GM10248 (cell line): ENCODE measurements at places on chromosomes 7 and 10.

- DNase-seq, result no peak
These were observed 13.2 kb downstream of the ALKBH4 start for GRCh38 chr7:102451371-102452054.

- DNase-seq, result no peak
These were observed 1.2 kb downstream of the YWHAG start for GRCh38 chr7:76357475-76358010.

- no peak for DNase-seq
These were observed 470.1 kb upstream of the TEX47 start for GRCh38 chr7:89265631-89266030.

GRCh38 chr7:158512042-158512441 lies 75.6 kb downstream of the PTPRN2 start:
- no peak for DNase-seq

DNA sequence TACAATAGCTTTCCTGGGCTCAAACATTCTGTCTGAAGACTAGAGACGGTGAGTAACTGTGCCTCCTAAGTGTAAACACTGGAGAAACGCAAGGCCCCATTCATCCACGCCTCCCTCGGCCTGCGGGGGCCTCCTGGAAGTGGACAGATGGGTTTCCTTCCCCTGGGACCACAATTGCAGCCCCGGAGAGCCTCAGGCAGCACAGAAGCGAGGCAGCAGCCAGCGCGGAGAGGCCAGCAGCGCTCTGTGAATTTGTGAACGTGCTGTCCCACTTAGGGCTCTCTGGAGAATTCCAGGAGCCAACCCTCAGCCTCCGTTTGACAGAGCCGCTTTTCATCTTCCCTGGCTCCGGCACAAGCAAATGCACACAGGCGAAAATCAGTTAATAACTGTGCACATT lies 23.2 kb upstream of the CALN1 start:
- no peak for DNase-seq

DNA sequence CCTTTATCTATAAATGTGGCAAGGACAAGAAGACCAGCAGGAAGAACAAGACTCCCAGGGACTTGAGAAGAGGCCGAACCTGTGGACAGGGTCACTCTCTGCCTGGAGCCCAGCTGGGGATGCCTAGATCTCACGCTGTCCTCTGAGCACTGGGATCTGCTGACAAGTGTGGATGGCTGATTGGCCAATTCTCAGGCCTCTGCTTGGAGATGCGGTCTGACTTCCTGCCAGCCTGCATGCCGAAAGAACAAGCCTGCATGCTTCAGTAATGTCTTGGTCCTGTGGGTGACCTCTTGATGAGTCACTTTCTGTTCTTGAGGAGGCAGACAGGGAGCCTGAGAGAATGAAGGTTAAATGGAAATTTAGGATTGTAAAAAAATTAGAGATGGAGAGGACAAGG lies 84.7 kb downstream of the TMEM178B start:
- no peak for DNase-seq

GRCh38 chr7:66238773-66239466 lies 33.8 kb downstream of the TPST1 start:
- DNase-seq, result no peak

DNA sequence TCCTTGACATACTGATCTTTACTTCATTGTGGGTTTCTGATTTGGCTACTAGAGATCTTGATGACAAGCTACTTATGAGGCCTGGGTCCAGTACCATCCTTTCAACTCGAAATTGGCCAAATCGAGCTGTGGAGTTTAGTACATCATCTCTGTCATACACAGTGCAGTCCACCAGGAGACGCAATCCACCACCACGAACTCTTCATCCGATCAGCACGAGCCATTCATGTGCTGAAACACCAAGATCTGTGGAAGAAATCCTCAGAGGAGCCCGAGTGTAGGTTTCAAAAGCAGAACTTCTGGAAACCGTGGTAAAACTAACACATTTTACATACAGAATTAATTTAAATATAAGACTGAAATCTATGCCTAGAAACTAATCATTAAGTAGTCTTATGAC lies 14.2 kb downstream of the DNAJC9 start:
- no peak for DNase-seq

- no peak for DNase-seq
These were observed 57.5 kb downstream of the COL17A1 start for GRCh38 chr10:104028146-104028545.

GRCh38 chr10:49001402-49001801 lies 61.8 kb upstream of the LRRC18 start:
- no peak for DNase-seq

- no peak for DNase-seq
These were observed 88.2 kb downstream of the CHRM2 start for GRCh38 chr7:136956671-136957070.

- no peak for DNase-seq
These were observed 112.3 kb downstream of the PLXNA4 start for GRCh38 chr7:132463922-132464321.

- no peak for DNase-seq
These were observed 254.6 kb downstream of the OTUD1 start for GRCh38 chr10:23693501-23693901.

GRCh38 chr10:34864149-34865067 lies 49.3 kb upstream of the PARD3 start:
- DNase-seq, result no peak

GRCh38 chr10:121240011-121240410 lies 358.2 kb downstream of the FGFR2 start:
- DNase-seq, result no peak

DNA sequence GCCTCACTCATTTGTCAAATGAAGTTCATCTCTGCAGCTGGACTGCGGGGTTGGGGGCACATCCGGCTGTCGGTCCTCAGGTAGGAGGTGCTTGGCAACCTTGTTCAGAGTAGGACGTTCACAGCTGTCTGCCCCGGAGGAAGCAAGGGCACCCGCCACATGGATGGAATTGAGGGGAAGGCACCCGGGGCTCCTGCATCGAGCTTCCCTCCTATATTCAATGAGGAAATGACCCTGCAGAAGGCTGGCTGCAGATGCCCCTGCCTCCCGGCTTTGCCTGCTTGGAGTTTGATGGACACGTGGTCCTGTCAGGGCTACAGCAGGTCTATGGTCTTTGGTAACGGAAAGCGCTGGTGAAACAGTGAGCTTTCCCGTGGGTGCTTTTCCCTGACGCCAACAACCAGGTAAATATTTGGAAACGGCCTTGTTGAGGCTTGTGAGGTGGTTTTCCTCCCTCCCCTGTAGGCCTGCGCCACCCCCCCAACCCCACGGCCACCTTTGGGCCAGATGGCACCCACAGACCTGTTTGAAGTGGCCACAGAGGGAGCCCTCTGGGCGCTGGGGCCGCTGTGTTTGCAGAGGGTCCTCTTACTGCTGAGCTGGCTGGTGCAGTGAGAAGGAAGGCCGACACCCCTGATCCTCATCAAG lies 32.9 kb downstream of the HTRA1 start:
- no peak for DNase-seq

DNA sequence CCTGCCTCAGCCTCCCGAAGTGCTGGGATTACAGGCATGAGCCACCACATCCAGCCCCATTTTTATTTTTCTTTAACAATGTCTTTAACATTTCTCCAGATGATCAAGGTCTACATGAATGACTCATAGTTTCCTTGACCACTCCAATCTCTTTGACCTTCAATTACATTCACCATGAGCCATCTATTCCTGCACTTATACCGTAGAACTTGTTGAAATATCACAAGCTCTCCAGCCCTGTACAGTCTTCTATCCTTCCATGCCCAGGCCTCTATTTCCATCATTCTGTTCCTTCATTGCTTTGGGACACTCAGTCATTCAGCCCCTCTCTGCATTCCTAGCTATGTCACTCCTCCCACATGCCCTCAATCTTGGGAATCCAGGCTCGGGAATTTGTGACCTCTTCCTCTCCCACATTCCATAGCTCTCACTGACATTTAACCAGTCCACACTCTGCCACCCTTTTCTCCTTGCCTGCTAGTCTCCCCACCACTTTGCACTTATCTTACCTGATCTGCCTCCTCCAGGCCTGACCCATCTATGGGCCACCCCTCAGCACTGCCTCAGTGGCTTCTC lies 151.8 kb upstream of the STK17A start:
- DNase-seq, result no peak

GRCh38 chr7:44486693-44487092 lies 3.8 kb downstream of the NUDCD3 start:
- DNase-seq, result no peak

DNA sequence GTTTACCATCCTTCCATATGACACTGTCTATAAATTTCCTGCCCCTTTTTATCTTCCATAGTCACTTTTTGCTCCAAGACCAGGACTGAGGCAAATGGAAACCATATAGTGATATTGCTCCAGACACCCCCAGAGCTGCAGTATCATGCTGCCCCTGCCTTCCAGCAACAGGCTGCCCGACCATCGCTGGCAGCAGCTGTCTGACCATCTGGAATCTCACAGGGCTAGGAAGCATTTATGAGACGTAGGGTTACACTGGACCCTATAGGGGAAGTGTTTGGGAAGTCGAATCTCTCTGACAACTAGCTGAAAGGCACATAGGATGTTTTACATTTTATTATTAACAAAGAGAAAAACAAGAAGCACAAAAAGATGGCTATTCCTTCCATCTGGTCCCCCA lies 19.4 kb downstream of the ENO4 start:
- DNase-seq, result no peak

GRCh38 chr7:2833083-2833910 lies 10.8 kb downstream of the GNA12 start:
- no peak for DNase-seq

- DNase-seq, result no peak
These were observed 42.7 kb downstream of the CFAP46 start for GRCh38 chr10:132899751-132900065.

GRCh38 chr7:158976468-158976848 lies 120.1 kb downstream of the DYNC2I1 start:
- no peak for DNase-seq

GRCh38 chr10:114631666-114632417 lies 26.2 kb downstream of the ABLIM1 start:
- peak; percentile 47 for DNase-seq

DNA sequence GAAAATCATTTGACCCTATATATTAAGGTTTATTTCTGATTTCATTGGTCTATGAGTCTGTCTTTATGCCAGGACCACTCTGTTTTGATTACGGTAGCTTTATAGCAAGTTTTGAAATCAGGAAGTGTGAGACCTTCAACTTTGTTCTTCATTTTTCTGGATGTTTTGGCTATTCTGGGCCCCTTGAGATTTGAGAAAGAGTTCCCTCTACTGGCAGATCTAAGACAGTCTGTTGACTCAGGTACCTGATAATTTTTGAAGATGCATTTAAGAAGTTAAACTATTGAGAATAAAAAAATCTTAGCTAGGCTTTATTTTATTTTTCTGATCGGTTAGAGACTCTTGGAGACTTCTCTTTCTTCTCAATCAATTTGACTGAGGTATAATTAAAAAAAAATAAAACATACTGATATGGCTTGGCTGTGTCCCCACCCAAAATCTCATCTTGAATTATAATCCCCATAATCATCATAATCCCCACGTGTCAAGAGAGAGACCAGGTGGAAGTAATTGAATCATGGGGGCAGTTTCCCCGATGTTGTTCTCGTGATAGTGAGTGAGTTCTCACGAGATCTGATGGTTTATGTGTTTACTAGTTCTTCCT lies 209.2 kb downstream of the SNX10 start:
- DNase-seq, result peak; percentile 59

DNA sequence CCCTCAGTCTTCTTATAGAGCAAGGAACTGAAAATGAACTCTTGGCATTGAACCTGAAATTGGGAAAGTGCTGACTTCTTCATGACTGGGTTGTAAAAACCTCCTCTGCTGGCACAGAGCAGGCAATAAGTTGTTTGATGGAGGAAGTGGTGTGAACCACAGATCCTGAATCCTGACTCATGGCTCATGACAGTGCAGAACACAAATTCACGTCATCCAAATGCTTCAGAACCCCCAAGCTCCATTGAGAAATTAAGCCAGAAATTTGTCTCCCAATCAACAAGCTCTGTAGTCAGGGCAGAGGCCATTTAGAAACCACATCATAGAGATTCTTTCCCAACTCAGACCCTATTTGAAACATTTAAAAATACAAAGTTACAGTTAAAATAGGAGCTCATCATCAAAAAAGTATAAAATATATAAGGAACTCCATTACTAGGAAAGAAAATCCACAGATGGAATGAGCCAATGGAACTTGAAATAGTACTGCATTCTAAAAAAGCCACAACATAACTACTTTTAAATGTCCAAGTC lies 10.3 kb upstream of the STK17A start:
- DNase-seq, result no peak

DNA sequence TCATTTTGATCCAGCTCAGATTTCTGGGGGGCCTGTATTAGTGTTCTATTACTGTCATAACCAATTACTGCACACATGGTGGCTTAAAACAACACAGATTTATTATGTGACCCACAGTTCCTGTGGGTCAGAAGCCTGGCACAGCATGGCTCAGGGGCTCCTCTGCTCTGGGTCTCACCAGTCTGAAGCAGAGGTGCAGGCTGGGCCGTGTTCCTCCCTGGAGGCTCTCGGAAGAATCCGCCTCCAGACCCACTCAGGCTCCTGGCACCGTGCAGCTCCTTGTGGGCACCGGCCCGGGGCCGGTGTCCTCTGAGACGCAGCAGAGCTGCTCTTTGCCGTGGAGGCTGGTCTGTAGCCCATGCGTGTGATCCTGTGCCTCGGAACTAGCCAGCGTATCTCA lies 61.5 kb downstream of the RAMP3 start:
- no peak for DNase-seq

DNA sequence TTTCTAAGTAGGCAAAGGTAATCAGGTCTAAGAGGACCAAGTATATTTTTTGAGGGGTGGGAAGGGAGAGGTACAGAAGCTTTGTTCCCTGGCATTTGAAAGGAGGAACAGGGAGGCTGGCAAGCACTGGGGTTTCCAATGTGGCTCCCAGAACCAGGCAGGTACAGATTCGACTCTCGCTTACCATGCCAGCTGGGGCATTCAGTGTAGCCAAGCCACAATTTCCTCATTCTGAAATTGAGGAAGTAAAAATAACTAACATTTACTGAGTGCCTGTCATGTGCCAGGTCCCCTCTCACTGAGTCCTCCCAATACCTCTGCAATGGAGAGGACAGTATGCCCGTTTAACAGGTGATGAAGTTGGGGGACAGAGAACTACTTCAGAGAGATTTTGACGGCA lies 45.9 kb upstream of the BET1 start:
- no peak for DNase-seq

DNA sequence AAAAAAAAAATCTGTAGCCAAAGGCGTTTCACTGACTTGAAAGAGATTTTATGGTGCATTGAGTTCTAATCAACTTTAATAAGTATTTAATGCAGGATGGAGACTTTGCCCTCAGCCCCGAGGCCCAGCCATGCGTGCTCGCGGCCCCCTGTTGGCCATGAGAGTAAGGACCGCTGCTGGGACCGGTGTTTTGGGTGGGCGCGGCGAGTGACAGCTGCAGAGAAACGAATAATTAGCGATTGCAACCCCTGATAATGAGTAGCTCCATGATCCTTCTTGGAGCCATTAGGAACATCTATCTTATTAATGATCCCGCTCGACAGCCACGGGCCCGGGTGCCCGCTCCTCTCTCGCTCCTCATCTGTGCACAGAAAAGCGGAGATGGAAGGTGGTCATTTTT lies 347.4 kb downstream of the RPS24 start:
- DNase-seq, result no peak

- no peak for DNase-seq
These were observed 6.8 kb downstream of the HSPA14 start for GRCh38 chr10:14844948-14845347.
